ENCODE measurements at places on chromosomes 2 and 18. TPM values are rescaled to one million over a fixed set of nuclear protein-coding genes. Genes with fewer than 3 reads are reported as not detected.

ALPG gene
- total RNA-seq, result not detected

TTLL4 gene
- total RNA-seq, result 67.1 TPM

DUSP2 gene
- total RNA-seq, result 37.3 TPM

CAVIN2 gene
- not detected for total RNA-seq

CKAP2L gene
- 77.3 TPM for total RNA-seq

NOTO gene
- not detected for total RNA-seq

ARHGEF33 gene
- total RNA-seq, result not detected

TMEM247 gene
- not detected for total RNA-seq

SCN9A gene
- not detected for total RNA-seq

SPP2 gene
- total RNA-seq, result not detected

C2orf74 gene
- 11.5 TPM for total RNA-seq

DNA sequence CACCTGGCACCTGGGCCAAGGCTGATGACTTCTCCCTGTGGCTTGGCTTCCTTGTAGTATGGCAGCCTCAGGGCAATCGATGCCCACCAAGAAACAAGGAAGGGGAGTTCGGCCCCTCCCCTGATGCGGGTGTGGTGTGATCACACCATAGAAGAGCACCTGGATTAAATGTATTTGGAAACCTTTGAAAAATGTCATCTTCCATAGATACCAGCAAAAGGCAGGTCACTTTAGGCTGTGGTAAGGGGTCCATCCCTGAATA, 198.2 kb downstream of the CYP26B1 start:
- DNase-seq, result no peak

GRCh38 chr2:112834396-112835037, 2.1 kb downstream of the IL1B start:
- DNase-seq, result no peak

DNA sequence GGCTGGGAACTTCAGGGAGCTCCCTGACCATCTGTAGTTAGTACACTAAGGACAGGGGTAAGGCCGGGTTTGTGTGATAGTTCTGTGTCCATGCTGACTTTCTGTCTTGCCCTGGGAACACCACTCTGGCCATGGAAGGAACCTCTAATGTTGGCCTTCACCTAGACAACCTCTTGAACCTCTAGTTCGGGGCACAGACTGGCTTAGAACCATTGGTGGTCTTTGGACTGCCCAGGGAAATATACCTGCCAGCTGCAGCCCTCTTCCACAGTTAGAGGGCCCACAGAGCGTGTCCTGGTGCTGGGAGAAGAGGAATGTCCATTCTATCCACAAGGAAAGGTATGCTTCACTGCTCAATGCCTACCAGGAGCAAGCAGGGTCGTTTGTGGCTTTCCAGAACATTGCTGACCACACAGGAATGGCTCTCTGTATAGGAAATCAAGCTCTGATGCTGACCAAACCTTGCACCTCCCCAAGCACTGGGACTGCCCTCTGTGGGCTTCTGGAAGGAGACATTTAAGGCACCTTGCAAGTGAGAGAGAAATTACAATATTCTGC, 318.8 kb upstream of the EPAS1 start:
- no peak for DNase-seq

DNA sequence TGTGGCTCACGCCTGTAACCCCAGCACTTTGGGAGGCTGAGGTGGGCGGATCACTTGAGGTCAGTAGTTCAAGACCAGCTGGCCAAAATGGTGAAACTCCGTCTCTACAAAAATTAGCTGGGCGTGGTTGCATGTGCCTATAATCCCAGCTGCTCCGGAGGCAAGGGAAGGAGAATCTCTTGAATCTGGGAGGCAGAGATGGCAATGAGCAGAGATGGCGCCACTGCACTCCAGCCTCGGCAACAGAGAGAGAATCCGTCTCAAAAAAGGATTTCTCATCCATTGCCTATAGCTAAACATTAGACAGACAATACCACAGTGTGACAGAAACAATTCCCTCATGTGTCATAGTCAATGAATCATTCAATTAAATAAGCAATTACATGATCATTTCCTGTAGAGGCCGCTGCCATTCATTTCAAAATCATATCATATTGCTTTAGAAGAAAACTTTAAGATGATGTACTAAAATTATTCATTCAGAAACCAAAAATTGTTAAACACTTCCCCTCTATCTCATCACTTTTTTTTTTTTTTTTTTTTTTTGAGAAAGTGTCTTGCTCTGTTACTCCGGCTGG, 69.5 kb upstream of the TGIF1 start:
- DNase-seq, result no peak

DNA sequence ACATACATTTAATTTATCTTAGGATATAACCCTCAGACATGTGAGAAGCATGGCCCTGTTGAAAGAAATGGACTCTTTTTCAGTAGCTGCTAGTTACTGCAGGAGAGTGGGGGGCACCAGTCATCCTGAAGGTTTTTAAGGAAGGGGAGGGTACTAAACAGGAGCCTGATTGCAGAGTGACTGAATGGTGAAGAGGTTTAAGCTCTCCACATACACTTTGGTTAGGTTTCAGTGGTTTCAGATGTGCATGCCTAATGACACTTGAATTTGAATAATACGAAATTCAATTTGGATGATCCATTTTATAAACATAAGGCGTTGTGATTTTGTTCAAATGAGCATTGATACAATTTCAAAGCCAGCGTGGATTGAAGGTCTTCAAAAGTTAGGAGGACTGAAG, 10.9 kb upstream of the FAM237A start:
- no peak for DNase-seq

DNA sequence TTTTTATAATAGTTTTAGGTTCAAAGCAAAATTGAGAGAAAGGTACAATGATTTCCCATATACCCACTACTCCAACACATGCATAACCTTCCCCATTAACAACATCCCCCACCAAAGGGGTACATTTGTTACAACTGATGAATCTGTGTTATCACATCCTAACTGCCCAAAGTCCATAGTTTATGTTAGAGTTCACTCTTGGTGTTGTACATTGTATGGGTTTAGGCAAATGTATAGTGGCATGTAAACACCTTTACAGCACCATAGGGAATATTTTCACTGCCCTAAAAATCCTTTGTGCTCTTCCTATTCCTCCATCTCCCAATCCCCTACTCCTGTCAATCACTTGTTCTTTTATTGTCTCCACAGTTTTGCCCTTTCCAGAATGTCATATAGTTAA, 471.6 kb downstream of the CPS1 start:
- no peak for DNase-seq

- no peak for DNase-seq
Measured at GRCh38 chr2:151206446-151206968, 55.2 kb downstream of the RBM43 start.

DNA sequence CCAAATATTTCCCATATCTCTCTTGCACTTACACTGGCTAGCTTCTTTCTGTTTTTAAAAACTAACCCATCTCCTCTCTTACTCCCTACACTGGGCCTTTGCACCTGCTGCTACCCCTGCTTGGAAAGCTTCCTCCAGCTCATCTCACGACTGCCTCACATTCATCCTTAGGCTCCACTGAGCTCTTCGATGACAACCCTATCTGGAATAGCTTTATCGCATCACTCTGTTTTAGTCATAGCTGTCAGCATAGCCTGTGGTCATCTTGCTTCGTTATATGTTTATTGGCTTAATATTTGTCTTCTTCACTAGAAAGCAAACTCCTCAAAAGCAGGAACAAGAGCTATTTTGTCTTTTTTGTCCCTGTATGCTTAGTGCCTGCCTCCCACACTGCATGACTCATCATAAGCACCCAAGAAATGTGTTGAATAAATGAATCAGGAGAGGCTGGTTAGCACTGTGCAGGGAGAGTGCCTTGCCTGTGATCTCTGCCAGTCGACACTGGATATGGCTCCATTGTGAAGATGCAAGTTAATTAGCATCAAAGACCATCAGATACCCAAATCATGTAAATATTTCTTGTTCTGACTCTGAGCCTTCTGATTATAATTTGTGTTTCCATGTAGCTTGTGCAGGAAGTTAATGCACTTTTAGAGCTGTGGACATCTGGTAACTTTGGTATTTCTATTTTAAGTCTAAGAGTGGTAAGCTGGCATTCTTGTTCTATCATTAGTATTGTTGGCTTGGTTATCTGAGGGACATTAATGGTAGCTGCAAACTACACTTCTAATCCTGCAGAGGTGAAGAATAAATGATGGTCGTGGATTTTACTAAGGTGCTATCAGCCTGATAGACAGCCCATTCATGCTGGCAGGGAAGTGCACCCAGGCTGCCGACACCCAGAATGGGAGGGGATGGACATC, 10.3 kb upstream of the DYTN start:
- no peak for DNase-seq

DNA sequence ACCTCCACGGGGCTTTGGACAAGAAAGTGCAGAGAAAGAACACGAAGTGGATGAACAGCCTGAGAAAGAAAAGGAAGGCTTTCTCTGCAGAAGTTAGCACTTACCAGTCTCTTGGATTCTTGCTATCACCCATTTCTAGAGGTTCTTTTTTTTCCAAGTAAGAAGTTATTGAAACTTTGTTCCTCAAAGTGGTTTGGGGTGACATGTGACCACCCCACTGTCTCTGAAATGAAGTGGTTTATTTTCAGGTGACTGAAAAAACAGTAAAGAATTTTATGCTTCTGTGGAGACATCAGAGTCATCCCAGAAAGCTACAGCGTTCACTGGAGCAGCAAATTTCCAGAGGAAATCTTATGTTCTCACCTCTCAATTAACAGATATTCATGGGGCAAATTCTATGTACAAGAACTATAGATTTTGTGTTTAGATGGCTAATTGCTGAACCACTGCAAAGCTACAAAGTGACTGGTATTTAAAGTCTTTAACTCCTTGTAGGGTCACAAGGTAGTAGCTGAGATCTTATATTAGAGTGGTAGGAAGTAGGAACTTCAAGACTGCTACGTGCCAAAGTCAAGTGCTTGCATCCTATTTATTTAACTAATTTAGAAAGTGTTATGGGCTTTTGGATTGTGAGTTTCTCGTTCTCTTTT, 267.5 kb downstream of the TGIF1 start:
- DNase-seq, result peak; percentile 25

GRCh38 chr2:19362755-19363473, 4.5 kb upstream of the OSR1 start:
- DNase-seq, result peak; percentile 67

DNA sequence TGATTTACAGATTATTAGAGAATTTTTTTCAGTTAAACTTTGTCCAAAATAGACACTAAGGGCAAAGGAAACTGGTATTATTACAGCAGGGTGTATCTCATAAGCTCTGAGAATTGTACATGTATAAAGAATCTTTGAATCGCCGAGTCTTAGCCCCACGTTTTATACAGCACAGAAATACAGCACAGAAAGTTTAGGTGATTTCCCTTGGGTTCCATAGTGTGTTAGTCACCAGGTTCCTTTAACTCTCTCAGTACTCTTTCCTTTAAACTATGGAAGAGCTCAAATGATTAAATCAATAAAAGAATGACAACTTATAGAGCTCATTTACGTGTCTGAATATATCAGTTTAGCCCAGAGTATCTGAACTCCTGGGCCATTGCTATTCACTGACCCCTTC, 256.8 kb downstream of the NEDD4L start:
- no peak for DNase-seq

DNA sequence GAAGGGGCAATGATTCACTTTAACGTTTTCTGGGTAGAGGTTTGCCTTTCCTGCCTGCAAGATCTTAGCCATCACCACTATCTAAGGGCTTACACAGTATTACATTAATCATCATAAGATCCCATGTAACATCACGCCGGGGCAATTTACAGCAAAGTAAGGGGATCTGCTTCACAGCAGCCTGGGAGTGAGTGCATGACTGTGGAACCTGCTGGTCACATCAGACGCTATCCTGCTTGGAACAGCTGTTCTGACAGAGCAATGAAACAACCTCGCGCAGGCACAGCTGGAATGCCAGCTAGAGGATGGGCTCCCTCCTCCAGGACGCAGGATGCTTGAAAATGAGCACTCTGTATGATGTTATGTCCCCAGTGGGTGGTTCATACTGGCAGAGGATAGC, 89.0 kb downstream of the AOX1 start:
- no peak for DNase-seq

DNA sequence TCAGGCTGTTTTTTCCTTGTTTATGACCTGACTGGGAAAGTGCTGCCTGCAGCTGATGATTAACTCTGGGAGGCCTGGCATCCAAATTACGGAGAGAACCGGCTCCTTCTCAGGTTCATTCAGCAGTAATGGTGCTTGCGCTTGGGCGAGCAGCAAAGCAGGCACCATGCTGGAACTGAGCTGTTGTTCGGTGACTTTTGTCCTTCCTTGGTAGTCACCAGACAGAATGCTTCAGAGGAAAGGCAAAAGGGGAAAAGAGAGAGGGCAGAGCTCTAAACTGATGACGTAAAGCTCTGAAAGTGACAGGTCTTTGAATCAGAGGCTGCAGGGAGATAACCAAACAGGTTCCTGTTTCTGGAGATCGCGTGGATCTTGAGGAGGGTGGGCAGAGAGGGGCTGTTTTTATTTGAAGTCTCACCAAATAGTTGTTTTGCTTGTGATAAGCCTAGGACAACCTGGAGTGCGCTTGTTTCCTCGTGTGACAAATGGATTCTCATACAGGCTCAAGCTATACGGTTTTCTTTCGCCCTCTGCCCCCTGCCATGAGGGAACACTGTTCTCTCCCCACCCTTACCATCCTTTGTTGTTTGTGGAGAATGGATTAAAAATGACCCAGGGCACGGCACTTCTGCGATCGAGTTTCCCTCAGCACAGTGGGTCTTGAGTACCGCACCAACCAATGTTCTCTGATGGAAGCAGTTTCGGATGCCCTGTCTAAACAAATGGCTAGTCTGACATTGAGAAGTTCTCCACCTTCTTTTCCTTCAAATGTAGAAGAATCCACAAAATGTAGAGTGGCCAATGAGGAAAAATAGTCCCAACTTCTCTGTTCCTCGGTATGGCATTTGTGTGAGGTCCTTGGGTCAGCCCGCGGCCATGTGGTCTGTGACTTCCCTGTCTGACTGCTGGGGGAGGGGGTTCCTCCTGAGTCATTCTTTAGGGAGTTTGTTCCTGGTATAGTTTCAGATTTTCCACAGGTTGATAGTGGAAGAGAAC, 1.3 kb downstream of the RASGRP3 start:
- DNase-seq, result peak; percentile 42

DNA sequence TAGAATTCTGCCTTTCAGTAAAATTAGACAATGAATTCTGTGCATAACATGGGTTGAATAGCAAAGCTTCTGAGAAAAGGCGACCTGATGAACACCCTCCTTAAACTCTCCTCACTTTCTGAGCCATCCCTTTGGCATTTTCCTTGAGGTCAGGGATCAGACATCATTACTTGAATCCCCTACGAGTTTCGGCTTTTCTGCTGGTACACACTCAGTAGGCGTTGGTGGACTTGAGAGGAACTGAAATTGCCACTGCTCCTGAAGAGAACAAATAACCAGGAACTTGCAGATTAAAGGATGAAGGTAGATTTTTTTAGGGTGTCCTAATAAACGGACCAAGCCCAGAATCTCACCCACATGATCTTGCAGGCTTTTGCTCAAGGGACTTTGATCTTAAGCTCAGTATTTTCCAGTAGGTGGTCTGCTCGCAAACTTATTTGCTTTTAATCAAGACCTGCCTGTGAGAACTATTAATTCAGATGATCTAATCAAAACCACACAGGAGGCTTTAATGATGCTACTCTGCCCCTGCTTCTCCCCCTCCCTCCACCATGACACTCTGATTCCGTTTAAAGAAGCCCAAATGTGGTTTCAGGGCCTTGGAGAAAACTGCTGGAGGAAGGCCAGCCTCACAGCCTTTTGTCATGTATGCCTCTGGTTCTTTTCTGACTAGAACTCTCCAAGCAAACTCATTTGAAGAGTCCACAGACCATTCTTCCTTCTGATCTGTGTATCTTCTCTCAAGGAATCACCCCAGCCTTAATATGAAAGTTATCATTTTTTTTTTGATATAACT, 124.9 kb downstream of the PRKCE start:
- no peak for DNase-seq

All from OCI-LY7 (cell line).